ENCODE measurements at places on chromosomes 11 and 22. TPM values are rescaled to one million over a fixed set of nuclear protein-coding genes. Genes with fewer than 3 reads are reported as not detected.
A peak's percentile ranks its signal among the peaks of the same experiment; 100 is the strongest.

The GTSE1 gene
- 1.3 TPM for total RNA-seq

The SYNGR1 gene
- 41.8 TPM for total RNA-seq

The MRPL23 gene
- 54.8 TPM for total RNA-seq

The PGA5 gene
- total RNA-seq = not detected

GRCh38 chr22:40653361-40653760, 16.8 kb upstream of the MRTFA start:
- DNase-seq = no peak

DNA sequence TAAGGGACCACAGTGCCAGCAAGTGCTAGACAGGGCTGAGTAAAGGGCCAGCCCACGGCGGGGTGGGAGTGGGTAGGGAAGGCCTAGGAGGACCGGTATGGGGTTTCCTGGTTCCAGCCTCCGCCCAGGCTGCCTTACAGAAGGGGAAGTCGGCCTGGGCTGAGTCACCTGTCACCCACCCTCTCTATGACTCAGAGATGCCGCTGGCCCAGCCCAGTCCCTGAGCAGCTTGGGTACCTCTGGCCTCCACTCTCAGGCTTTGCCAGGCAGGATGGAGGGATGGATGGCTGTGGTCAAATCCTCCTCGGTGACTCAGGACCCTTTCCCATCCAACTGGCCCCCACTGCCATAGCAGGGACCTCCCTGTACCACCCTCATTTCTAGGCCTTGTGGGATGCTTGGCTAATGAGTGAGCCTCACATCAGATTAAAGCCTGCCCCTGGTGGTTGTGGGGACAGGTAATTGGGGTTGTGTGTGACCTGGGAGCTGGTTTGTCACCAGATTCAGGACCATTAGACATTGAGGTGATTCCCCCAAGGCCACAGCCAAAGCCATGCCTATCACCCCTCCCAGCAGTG, 13.9 kb downstream of the SLC35E4 start:
- peak; percentile 57 for DNase-seq

DNA sequence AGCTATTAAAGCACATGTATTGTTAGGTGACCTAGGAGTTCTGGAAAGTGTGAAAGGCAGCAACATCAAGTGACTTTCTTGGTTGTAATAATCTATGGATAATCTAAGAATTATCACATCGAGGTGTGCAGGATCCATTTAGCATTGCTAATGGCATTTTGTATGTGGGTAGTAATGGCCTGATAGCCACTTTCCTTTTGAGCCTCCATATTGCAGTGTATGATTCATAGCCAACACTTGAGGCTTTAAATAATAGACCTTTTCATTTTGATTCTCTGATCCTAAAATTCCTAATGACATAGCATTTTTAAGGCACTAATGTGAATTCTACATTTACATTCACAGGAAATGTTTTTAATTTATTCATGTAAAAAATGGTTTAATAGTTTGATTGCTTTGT, 759.4 kb downstream of the NELL1 start:
- DNase-seq = no peak

- DNase-seq = no peak
These were observed 121.1 kb downstream of the PHF21B start for GRCh38 chr22:44888491-44889254.

DNA sequence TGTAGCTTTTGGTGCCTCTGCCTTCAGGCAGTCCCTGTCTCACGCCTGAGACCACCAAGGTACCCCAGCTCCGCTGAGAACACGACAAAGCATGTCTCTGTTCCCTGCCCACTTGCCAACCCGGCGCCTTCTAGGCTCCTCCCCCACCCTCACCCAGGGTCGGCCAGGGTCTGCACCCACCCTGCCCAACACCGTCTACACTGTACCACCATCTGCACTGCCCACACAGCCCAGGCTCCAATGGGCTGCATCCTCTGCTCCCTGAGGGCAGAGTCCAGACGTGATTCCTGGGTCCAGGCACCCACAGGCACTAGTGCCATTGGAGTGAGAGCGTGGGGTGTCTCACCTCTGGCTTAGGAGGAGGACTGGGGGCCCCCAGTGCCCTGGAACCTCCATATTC, 22.8 kb upstream of the ACR start:
- DNase-seq = no peak

DNA sequence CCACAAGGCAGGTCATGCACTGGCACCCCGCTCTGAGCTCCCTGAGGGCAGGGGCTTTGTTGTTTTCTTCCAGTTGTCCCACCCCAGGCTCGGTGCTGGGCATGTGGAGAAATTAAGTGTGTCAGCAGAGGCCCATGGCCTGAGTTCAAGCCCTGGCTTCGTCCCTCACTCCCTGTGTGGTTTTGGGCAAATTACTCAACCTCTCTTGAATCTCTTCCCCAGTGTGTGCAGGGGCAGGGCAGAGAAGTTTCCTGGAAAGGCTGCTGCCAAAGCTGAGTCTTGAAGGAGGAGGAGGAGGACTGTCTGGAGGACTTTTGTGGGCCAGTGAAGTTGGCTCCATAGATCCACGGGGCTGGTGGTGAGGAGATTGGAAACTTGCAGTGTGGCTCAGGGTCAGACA, 138.1 kb upstream of the E2F8 start:
- no peak for DNase-seq

GRCh38 chr22:38214302-38215056, 12.7 kb downstream of the MAFF start:
- DNase-seq = peak; percentile 75

DNA sequence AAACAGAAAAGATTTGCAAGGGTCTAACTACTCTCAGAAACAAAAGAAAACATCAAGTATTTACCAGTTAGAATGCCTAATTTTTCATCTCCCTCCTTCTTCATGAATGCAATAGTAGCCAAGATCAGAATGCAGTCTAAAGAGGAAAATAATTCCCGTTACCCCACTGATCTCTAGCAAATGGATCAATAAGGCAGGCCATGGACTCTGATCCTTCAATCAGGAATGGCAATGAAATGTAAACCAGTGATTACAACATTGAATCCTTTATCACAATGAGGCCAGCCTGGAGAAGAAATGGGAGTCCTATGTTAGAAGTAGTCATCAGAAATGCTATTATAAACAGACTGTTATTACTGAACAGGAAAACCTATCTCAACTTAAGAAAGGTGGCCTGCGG, 106.6 kb downstream of the APOL5 start:
- DNase-seq = peak; percentile 39
